ENCODE measurements at places on chromosomes 2 and 18.

DNA sequence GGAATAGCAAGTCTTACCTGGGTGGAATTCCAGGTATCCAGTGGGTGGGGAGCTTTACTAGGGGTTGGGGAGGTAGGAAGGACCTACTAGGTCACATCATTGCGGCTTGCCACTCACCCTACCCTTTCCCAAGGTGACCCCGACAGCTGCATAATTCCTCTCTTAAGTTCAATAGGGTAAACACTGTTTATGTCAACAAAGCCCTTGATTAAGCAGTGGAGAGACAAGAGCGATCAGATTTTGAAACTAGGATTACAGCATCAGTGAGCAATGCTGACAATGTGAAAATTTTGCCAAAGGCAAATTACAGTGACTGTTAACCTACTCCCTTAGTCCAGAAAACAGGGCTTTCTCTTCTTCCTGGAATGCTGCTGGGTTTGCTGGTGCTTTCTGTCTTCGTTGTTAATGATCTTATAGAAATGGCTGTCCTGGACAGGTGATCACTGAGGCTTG, 14.5 kb downstream of the SLC19A3 start:
- no peak for DNase-seq

DNA sequence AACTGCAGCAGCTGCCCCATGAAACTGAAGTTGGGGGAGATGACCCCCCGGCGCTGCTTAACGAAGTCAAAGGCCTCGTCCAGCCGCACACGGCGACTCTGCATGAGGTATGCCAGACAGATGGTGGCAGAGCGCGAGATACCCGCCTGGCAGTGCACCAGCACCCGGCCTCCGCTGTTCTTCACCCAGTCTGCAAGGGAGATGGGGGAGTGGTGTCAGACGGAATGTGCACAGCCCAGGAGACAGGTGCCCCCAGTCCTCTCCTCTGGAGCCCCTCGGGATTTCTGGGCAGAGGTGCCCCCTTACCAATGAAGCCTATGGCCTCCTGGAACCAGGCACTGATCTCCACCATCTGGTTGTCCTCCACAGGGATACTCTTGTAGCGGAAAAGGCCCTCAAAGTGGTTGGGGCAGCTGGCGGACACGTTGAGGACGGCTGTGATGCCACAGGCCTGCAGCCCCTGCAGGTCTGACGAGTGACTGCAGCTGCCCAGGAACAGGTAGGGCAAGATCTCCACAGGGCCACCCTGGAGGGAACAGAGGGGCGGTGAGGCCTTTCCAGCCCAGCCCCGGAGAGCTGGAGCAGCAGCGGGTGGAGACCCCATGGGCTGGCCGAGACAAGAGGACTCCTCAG, 1.3 kb downstream of the DUSP2 start:
- peak; percentile 56 for DNase-seq

DNA sequence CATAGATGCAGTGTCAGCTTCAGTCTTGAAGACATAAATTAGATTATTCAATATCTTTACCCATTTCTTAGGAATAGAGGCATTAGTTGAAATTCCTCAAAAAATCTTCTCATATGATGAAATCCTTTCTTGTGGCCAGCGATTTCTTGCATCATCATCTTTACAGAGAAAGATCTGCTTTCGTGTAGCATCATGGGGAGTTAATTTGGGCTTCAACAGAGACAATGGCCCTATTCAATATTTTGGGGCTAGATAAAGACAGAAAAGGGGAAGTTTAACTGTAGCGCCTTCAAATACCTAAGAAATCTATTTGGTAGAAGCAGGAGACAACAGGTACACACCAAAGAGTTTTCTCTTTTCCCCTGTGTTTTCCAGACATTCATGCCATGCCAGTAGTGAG, 73.8 kb downstream of the TGFA start:
- no peak for DNase-seq

DNA sequence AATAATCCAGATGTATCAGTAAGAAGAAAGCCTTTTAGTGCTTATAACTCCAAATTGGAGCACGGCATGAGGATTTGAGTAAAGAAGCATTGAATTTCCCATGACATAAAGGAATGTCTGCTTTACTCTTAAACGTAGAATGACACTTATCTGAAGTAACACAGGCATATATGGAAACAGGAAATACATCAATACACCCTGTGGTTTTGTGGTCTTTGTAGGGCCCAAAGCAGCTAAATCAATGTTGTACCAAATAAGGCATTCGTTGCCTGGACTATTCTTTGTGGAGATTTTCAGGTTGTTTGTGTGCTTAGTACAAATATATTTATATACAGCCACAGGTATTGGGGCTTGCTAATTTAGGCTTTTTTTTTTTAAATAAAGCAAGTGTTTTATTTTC, 660.5 kb downstream of the LRRTM4 start:
- no peak for DNase-seq

DNA sequence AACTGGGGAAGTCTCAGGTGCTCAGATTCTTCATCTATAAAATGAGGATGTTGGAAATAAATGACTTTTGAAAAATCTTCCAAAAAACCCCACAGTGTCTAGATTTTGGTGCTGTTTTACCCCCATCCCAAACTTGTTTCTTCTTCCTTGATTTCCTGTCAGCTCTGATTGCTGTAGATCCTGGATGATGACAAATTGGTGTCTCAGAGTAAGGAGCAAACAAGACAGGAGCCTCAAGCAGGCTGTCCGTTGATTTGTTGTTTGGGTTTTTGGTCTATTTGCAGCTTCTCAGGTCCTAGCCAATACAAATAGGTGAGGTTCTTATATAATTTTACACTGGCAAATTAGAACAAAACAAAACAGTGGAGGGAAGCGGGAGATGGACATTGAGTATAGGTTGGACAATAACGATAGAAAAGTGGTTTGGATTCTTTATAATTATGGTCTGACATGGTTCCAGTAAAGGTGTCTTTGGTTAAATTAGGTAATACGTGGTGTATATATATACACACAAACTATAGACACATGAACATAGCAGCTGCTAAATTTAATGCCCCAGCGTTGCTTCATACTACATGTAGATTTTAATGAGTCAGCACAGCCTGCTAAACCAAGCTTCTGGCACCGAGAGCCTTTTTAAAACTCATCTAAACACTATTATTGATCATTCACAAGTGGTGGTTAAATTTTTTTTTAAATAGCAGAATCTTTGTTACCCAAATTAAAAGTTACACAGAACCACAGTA, 142.5 kb downstream of the FMNL2 start:
- DNase-seq, result no peak

DNA sequence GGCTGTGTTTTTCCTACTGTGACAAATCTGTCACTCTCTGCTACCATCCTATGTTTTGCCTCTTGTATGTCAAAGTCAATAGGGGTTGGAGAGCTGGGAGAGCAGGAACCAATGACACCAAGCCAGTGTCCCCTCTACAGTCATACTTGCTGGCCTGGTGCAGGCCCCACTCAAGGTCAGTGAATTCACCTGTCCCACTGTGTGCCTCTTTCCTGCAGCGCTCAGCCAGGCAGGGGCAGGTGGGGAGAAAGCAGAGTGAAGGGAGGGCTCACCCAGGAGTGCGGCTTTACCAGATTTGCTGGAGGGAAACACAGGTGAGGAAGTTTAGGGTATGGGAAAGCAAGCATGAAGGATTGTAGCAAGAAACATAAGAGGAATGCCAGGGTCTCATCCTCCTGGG, 114.5 kb downstream of the GYPC start:
- no peak for DNase-seq

GRCh38 chr2:43455731-43456642, 139.9 kb downstream of the THADA start:
- no peak for DNase-seq

DNA sequence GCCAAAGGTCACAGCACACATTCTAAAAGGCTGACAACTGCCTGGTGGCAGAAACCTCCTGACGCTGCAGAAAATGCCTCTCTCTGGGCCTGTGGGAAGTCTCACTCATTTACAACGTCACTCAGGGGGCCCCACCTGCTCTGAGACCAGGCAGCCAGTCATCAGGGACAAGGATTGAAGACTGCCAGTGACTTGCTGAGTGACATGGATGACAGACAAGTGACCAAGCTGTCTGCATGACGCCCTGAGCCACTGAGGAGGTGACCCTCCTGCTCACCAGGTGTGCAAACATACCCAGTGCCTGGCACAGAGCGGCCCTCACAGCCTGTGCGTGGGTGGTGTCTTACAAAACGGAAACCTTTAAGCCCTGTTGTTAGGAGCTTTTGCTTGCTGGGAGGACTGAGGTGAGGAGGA, 392.4 kb downstream of the TNS1 start:
- DNase-seq, result peak; percentile 13

DNA sequence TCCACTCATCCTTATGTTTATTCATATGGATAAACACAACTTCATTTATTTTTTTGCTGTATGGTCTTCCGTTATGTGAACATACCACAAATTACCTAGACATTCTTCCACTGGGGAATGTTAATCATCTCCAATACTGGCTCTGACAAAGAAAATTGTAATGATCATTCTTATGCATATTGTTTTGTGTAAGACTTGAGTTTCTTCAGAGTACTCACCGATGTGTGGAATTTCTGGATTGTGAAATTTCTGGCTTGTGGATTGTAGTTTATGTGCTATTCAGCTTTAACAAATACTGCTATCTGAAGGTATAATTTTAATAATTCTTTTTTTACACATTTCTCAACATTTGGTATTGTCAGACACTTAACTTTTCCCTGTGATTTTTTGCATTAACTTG, 212.2 kb upstream of the THUMPD2 start:
- DNase-seq, result no peak

DNA sequence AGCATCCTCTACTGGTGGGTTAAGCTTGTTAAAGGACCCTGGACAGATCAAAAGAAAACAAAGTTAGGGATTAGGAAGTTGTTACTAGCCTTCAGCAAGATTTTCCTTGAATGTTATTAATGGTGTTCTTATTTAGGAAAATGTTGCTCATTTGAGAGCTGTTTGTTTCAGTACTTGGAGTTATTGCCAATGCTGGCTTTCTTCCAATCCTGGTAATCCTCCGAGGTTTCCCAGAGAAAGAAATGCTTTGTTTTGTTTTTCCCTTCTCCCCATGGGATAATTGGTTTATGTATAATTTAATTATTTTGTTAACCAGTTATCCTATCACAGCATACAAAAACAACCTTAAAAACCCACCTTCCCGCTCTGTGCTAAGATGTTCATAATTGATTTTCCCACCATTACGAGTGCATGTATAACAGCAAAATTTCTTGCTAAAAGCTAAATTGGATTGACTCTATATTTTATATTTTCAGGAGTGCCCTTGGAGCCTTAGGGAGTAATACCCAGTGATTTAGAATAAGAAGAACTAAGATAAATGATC, 79.8 kb downstream of the MGAT5 start:
- DNase-seq, result no peak

- no peak for DNase-seq
Observed at GRCh38 chr2:47003641-47004427, 88.2 kb upstream of the MCFD2 start.

DNA sequence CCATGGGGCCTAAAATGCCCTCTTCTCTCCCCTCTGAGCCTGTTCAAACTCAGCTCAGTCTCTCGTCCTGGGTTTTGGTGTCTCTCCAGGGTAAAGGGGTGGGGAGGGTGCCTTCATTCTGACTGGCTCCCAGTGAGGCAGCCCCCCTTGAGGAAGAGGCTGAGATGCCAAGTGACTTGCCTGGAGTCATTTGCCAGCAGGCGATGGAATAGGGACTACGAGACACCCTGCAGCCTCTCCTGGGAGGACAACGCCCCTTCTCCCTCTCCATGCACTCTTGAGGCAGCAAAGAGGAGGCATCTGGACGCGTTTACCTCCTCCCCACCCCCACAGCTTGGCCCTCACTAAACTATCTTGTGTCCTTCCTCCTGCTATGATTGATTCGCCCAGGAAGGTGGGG, 760 bp upstream of the STON1 start:
- no peak for DNase-seq

- DNase-seq, result no peak
Observed at GRCh38 chr2:36889795-36890194, 76.5 kb downstream of the STRN start.

DNA sequence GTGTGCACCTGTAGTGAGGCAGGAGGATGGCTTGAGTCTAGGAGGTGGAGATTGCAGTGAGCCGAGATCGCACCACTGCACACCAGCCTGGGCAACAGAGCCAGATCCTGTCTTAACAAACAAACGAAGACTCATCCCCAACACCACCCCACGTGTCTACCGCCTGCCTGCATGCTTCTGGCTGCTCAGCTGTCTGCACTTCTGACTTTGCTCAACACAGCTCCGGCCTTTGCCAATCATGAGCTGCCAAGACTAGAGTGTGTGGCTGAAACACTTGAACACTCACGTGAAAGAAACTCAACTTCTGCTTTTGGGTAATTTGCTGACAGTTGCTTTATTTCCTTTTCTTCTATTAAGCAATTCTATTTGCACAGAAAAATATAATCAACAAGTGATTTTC, 32.1 kb upstream of the SP3 start:
- DNase-seq, result no peak
